Activated CD8-positive, alpha-beta T cell treated with anti-CD3 and anti-CD28 coated beads, Interleukin-2, amount 10 ng/mL, durations not matched to agents 7 days and 5 days (primary cell): ENCODE measurements at places on chromosomes 5 and 9. TPM values are rescaled to one million over a fixed set of nuclear protein-coding genes. Genes with fewer than 3 reads are reported as not detected.

DNA sequence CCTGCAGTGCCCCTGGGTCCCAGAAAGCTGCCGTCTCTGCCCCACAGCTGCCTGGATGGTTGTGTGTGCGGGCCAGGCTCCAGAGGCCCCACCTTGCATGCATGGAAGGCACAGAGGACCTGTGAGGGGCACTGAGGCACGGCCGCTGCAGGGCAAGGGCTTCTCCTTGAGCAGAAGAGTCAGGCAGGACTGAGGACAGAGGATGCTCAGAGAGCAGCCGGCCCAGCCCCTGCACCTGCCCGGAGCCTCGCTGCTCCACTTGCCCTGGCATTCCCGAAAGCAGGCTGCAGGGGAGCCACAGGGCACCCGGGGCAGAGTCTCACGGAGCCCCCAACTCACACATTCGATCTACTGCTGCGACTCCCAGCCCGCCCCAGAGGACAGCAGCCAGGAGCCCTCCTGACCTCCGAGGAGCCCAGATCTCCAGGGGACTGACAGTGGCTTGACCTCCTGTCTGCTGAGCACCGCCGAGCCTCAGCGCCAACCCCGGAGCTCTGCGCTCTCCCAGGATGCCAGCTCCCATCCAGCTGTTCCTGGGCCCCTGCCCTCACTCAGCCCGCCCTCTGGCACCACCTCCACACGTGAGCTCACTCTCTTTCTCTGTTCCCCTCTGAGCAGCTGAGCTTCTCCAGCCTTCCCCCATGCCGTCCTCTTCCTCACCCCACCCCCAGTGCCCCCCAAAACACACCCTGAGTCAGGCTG is 95.0 kb downstream of the KCNT1 start:
- no peaks in the 10 kb centered on the region for H3K27me3 ChIP-seq
- H3K36me3 ChIP-seq, result no peaks in the 10 kb centered on the region
- H3K27ac ChIP-seq, result no peak overlapping the region
- H3K4me1 ChIP-seq, result no peaks in the 10 kb centered on the region

DNA sequence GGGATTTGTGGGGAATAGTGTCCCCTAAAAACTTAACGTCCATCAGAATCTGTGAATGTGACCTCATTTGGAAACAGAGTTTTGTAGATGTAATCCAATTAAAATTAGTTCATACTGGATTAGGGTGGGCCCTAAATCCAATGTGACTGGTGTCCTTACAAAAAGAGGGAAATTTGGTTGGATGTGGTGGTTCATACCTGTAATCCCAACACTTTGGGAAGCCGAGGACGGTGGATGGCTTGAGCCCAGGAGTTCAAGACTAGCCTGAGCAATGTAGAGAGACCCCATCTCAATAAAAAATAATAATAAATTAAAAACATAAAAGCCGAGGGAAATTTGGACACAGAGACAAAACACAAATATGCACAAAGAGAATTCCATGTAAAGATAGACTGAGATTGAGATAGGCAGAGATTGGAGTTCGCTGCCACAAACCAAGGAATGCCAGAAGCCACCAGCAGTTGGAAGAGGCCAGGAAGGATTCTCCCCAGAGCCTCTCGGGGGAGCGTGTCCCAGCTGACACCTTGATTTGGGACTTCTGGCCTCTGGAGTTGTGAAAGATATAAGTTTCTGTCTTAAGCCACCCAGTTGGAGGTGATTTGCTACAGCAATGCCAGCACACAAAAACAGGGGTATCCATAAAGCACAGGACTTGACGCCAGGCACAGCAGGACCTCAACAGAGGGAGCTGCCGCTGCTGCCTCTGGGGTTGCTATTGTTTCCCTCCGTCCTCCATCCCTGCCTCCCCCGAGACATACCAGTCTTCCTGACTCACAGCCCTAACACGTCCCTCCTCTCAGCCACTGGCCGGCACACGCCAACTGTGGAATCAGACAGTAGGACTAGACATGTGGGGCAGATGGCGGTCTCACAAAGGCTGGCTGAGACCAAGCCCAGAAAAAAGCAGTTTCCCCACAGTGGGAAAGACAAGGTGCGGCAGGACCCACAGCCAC is 73.8 kb upstream of the IL17B start:
- peaks cover 9% of the 10 kb centered on the region for H3K4me1 ChIP-seq
- H3K4me3 ChIP-seq, result no peak overlapping the region
- no peaks in the 10 kb centered on the region for H3K27me3 ChIP-seq
- no peaks in the 10 kb centered on the region for H3K36me3 ChIP-seq

The PDZD2 gene
- not detected for total RNA-seq

The LECT2 gene
- total RNA-seq, result not detected

The LRRC8A gene
- 26.1 TPM for total RNA-seq

DNA sequence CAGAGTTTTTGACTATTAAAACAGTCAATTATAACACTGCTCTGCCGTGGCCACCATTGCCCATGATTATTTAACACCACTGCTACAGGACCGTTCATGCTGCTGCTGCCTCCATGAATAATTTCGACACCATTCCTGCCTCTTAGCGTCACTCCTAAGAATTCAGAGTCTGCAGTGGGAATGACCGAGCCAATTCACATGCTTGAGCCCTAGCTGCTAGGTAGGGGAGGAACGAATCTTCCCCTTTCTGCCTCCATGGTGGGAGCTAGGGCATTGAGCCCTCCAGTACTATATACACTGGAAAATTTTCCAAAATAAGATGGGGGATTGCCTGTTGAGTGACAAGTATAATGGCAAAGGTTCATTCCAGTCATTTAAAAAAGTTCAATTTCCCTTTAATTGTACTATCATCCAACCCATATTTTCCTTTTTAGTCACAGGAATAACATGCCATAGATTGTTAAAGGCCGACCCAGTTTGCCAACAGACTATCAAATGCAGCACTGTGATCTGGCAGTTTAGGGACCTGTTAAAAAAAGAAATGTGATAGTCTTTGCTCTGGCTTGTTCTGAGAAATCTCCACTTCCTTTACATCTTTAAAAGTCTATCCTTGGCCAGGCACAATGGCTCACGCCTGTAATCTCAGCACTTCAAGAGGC is 13.5 kb upstream of the B4GALT1 start:
- H3K4me3 ChIP-seq, result no peak overlapping the region
- no peaks in the 10 kb centered on the region for H3K36me3 ChIP-seq
- no peak for DNase-seq
- no peaks in the 10 kb centered on the region for H3K4me1 ChIP-seq
- no peak overlapping the region for H3K27ac ChIP-seq
- peaks cover 10% of the 10 kb centered on the region for H3K27me3 ChIP-seq

DNA sequence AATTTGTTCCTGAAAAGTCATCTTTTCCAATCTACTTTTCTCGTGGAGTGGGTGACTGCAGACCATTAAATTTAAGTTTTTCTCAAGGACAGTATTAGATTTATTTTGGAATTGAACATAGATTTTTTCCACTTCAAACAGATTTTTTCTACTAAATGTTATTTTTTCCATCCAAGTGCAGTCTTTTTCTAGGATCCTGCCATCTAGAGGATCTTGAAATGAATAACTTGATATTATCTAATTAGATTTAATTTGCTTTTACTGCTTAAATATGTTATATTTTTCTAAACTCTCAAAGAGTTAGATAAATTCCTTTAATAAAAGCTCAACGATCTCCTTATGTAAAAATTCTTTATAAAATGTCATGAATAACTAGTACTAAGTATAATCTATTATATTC is 136.9 kb upstream of the PRR16 start:
- no peak for DNase-seq
- H3K27me3 ChIP-seq, result no peaks in the 10 kb centered on the region
- H3K4me3 ChIP-seq, result no peak overlapping the region
- no peak overlapping the region for H3K27ac ChIP-seq
- H3K4me1 ChIP-seq, result no peaks in the 10 kb centered on the region

GRCh38 chr9:113416149-113416721 is 5.7 kb downstream of the C9orf43 start:
- H3K27me3 ChIP-seq, result peaks cover 2% of the 10 kb centered on the region
- no peak for DNase-seq
- H3K36me3 ChIP-seq, result no peaks in the 10 kb centered on the region
- no peak overlapping the region for H3K4me3 ChIP-seq

- no peaks in the 10 kb centered on the region for H3K36me3 ChIP-seq
- no peak overlapping the region for H3K27ac ChIP-seq
- no peak for DNase-seq
- no peaks in the 10 kb centered on the region for H3K27me3 ChIP-seq
- H3K4me3 ChIP-seq, result no peak overlapping the region
Measured at GRCh38 chr9:26301046-26301445, 591.6 kb downstream of the CAAP1 start.

- peaks cover 6% of the 10 kb centered on the region for H3K4me1 ChIP-seq
- no peak for DNase-seq
- H3K36me3 ChIP-seq, result no peaks in the 10 kb centered on the region
- H3K4me3 ChIP-seq, result no peak overlapping the region
Measured at GRCh38 chr5:135295852-135296251, 103.2 kb downstream of the MACROH2A1 start.

DNA sequence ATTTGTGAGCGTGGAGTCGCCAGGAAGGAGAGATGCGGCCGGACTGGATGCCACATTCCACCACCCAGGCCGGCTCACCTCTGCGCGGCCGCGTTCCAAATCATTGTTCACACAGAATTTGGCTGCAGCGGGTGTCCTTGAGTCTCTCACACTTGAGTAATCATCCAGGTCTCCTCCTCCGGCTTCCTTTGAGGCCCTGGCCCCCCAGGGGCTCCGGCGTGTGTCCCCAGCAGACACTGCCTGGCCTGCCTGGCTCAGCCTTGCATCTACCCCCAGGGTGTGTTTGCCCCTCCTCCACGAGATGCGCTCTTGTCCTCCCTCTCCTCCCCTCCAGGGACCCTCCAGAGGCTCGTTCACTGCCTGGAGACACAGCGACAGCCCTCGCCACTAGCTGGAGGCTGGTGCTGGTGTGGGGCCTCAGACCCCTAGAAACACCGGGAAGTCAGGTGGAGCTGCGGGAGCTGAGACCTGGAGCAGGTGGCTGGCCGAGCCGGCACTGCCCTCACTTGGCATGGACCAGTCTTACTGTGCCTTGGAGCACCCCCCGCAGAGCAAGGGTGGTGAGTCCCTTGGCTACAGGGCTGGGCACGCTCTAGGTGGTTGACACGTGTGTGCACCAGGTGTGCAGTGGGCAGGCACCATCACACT is 7.0 kb upstream of the SLC9A3 start:
- no peak overlapping the region for H3K27ac ChIP-seq
- peaks cover 39% of the 10 kb centered on the region for H3K4me1 ChIP-seq
- no peak overlapping the region for H3K4me3 ChIP-seq
- no peak for DNase-seq
- H3K36me3 ChIP-seq, result no peaks in the 10 kb centered on the region

- H3K4me1 ChIP-seq, result peaks cover 86% of the 10 kb centered on the region
- no peaks in the 10 kb centered on the region for H3K27me3 ChIP-seq
- DNase-seq, result no peak
- H3K4me3 ChIP-seq, result peak overlapping the region; percentile 78
- peak overlapping the region; percentile 85 for H3K27ac ChIP-seq
- peaks cover 71% of the 10 kb centered on the region for H3K36me3 ChIP-seq
Measured at GRCh38 chr5:131281133-131281867, 17.4 kb downstream of the CDC42SE2 start.

GRCh38 chr9:131289301-131290035 is at the start of gene PLPP7:
TSS of gene PLPP7 (plus strand) at chr9:131289723. CDS start at chr9:131289998, 275 bp downstream.
- H3K27ac ChIP-seq, result no peak within 1 kb of the TSS
- no peaks in the 10 kb centered on the region for H3K36me3 ChIP-seq
- peaks cover 1% of the 10 kb centered on the region for H3K27me3 ChIP-seq

The ARID3C gene
- 0.34 TPM for total RNA-seq

DNA sequence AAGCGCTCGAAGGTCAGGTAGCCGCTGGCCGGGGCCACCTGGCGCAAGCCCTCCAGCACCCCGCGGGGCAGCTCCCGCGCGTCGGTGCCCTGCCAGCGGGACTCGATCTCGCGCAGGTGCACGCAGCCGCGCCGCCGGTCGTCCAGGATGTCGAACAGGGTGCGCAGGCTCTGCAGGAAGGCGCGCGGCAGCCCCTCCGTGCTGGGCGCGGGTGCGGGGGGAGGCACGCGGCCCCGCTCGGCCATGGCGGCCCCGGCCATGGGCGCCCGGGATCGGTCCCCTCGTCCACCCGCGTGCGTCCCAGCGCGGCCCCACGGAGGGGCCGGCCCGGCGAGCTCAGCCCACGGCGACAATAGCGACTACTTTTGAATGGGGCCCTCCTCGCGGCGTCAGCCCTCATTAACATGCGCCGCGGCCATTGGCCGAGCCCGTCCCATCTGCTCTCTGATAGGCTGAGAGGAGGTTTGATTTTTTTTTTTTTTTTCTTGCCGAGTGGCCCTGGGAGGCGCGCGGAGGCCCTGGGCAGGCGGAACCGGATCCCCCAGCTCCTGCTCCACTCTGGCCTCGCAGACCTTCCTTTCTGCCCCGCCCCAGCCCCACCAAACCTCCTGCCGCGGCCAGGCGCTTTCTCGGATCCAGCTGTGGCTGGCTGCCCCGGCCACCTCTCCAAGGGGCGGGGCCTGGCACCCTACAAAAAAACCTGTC is at the start of gene SAPCD2:
Gene SAPCD2 (minus strand): TSS at position 357 of the 705 bp plus-strand sequence. CDS start 97 bp downstream, at position 260.
- peaks cover 7% of the 10 kb centered on the region for H3K36me3 ChIP-seq
- H3K27ac ChIP-seq, result peak within 1 kb of the TSS; percentile 91
- H3K4me1 ChIP-seq, result peaks cover 28% of the 10 kb centered on the region
- peak; percentile 92 for DNase-seq
- no peaks in the 10 kb centered on the region for H3K27me3 ChIP-seq

GRCh38 chr9:76519075-76519835 is 60.3 kb downstream of the GCNT1 start:
- H3K36me3 ChIP-seq, result no peaks in the 10 kb centered on the region
- H3K27ac ChIP-seq, result no peak overlapping the region
- H3K4me3 ChIP-seq, result no peak overlapping the region
- H3K4me1 ChIP-seq, result no peaks in the 10 kb centered on the region
- H3K27me3 ChIP-seq, result peaks cover 2% of the 10 kb centered on the region
- DNase-seq, result no peak

GRCh38 chr5:140225396-140225795 is 50.4 kb downstream of the CYSTM1 start:
- H3K36me3 ChIP-seq, result no peaks in the 10 kb centered on the region
- no peak for DNase-seq
- no peak overlapping the region for H3K4me3 ChIP-seq
- peaks cover 16% of the 10 kb centered on the region for H3K4me1 ChIP-seq

DNA sequence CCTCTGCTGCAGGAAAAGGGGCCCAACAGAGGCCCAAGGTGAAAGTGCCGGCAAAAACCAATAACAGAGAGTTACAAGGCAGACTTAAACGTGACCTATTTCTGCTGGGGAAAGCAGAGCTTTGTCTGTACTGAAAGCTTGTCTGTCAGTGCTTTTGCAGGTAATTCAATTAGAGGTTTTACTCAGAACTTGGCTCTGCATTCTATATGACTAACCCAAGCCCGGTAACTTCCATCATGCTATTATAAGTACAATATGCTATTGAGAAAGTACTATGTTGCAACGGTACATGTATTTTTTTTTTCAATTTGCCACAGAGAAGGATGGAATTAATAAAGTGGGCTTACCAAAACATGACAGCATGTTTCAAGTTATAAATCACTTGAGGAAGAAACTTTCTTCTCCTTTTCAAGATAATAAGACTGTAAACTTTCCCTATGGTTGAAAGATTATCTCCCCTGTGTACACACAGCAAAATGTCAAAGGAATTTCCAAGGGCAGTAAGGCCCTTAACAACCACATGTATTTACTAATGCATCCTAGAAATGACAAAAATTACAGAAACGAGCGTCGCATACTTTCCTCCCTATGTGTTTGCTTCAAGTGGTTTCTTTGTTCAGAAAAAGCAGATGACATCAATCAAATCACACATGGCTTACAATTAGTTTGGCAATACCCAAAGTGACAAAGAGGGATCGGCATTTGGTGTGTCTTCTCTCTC is 282.4 kb downstream of the EFNA5 start:
- no peak overlapping the region for H3K27ac ChIP-seq
- peaks cover 26% of the 10 kb centered on the region for H3K4me1 ChIP-seq
- H3K27me3 ChIP-seq, result peaks cover 7% of the 10 kb centered on the region
- no peaks in the 10 kb centered on the region for H3K36me3 ChIP-seq
- no peak overlapping the region for H3K4me3 ChIP-seq

The ADAMTS2 gene
- total RNA-seq, result not detected
